GF-D8 (cell line): ENCODE measurements at places on chromosomes 2 and 18.

DNA sequence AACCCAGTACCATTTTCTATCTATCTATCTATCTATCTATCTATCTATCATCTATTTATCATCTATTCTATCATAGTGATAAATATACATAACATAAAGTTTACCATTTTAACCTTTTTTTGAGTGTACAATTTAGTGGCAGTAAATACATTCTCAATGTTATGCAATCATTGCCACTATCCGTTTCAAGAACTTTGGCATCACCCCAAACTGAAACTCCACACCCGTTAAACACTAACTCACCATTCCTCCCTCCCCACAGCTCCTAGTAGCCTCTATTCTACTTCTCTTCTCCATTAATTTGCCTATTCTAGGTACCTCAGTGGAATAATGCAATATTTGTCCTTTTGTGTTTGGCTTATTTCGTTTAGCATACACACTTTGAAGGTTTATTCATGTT, 82.5 kb upstream of the KCNE4 start:
- no peak for DNase-seq

DNA sequence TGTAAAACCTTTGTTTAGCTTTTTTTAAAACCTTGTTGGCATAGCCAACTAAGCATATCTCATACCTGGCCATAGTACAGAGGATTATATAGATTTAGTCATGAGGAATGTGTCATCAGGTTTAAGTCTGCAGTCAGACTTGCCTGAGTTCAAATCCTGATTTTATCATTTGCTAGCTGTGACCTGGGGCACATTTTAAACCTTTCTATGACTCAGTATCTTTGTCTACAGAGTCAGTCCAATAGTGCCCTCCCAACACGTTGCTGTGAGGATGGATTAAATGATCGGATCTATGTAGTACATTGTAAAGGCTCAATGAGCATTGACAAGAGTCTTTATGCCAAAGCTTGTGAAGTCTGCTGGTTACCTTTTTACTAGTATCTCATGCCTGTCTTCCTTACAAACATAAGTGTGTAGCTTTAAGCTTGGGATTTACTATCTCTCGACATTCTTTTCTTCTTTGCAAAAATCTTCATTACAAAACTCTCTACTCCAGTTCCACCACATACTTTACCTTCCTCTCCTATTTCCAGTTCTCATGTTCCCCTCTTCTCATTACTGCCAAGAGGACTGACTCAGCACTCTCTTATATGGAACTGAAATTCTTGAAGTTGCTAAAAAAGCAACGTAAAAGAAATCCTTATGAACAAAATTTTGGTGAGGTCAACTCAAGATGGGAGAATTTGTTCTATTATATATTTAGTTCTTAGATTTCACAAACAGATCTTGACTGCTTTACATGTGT, 68.1 kb upstream of the RBMS1 start:
- no peak for DNase-seq

GRCh38 chr2:27202854-27203253, 9.0 kb upstream of the ATRAID start:
- no peak for DNase-seq

DNA sequence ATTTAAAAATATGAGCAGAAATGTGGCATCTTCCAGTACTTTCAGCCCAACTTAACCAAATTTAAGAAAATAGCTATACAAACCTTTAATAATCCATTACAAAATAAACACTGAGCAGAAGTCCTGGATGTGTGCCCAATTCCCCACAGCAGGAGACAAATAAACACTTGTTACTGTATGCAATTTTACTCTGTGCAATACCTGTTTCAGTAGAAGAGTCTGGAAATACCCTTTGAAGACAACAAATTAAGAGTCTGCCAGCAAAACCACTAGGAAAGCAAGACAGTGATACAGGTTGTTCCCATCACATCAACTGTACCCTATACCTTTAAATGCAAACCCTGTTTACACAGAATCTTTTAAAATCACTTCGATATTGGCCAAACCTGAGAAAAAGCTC, 41.4 kb upstream of the RNU4ATAC start:
- DNase-seq = no peak
